ENCODE measurements at places on chromosomes 3 and 15.

DNA sequence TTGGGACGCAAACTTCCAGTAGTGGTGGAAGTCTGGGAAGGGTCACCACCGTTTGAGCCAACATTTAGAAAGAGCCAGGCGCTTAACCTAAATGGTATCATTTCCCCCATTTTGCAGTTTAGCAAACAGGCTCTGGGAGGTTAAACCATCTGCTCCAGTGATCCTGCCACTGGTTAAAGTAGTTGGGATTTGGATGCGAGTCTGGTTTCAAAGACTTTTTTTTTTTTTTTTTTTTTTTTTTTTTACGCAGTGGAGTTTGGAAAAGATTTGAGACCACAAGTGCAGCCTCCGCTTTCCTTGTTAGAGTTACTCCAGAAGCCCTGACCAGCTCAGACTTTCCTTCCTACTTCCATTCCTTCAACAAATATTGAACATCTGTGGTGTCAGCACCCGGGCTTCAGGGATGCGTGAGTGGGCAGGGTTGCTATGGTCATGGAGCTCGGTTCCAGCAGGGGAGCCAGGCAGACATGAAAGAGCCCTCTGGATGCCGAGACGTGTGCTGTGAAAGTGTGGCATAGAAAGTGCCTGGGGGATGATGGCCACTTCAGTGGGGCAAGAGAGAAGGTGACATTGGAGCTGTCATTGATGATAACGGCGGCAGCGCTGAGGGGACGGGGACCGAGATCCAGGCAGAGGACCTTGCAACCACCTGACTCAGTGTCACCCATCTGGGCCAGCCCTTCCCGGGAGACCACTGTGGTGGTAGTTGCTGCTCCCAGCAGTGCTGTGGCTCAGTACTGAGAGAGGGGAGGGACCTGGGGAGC lies 1.1 kb upstream of the RNU6-1 start:
- peak; percentile 55 for DNase-seq

DNA sequence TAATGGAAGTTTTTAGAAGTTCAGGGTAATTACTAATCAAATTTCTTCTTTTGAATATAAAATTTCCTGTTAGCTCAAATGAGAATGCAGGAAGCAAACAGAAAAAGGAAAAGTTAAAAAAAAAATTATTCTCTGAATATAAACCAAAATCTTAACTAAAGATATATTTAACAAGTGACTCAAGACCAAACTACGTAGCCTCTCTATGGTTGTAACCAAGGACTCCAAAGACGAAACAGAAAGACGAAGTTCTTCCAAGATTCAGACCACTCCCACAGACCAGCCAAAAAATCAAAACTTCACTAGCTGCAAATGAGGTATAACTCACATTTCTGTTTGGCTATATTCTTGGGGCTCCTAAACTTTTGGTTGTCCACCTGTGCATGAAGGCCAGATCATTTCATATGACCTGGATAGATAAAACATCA lies 846.5 kb upstream of the ALCAM start:
- DNase-seq: no peak

DNA sequence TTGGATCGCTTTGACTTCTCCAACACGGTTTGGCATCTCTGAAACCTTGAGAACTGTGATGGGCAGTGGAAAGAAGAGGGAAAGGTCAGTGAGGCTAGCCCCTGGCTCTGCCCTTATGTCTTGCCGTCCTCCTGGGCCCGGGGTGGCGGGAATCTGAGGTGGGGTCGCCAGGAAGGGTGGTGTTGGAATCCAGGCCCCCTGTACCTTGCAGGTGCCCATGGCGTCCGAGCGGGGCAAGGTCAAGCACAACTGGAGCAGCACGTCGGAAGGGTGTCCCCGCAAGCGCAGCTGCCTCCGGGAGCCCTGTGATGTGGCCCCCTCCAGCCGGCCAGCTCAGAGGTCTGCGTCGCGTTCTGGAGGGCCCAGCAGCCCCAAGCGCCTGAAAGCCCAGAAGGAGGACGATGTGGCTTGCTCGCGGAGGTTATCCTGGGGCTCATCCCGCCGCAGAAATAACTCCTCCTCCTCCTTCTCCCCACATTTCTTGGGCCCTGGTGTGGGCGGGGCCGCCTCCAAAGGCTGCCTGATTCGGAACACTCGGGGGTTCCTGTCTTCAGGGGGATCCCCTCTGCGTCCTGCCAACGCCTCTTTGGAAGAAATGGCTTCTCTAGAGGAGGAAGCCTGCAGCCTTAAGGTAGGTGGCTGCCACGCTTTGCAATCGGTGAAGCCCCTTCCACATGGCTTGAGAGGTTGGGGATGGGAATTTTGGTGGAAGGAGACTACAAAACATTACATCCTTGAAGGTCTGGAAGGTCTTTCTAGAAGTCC lies 907 bp downstream of the TATDN2 start:
- peak; percentile 6 for DNase-seq

GRCh38 chr3:8899876-8900460 lies 63.3 kb downstream of the RAD18 start:
- no peak for DNase-seq

- DNase-seq: no peak
Measured at GRCh38 chr15:77671362-77672056, 38.8 kb upstream of the LINGO1 start.

- no peak for DNase-seq
Measured at GRCh38 chr15:57031605-57032004, 113.2 kb downstream of the TCF12 start.

DNA sequence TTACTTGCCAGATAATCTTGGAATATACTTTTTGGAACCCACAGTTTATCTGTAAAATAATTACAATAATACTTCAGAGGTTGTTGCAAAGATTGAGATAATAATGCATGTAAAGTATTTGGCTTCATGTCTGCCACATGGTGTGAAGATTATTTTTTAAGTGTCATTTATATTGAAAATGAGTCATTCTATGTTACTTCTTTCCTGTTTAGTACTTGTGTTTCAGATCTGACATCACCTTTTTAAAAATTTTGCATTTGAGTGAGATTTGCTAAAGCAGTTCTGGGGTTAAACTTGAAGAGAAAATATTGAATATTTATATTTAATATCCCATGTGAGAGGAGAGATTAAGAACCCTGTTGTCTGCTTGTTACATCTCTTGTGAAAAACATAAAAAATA lies 31.2 kb downstream of the IQGAP1 start:
- no peak for DNase-seq

- DNase-seq: no peak
Measured at GRCh38 chr3:58679446-58679845, 12.9 kb upstream of the FAM3D start.

- no peak for DNase-seq
Measured at GRCh38 chr3:47863391-47864128, 60.6 kb downstream of the DHX30 start.

DNA sequence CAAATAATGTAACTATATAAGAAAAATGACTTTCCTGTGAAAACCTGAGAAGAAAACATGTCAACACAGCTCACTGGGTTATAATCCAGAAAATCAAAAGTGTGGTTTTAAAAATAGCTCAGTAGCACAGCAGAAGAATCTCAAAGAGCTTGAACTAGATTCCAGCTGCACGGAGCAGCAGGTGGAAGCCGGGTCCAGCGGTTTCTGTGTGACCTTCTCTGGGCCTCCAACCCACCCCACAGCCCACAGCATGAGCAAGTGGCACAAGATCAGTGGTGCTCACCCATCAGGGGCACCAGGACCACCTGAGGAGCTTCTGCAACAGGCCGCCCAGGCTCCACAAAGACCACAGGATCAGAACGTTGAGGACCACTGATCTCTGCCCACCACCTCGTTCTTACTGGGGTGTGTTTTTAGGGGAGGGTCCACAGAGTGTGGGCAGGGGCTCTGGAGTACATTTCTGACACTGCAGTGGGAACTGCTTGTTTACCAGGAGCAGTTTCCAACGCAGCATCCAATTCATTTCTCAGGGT lies 23.2 kb downstream of the SLC41A3 start:
- DNase-seq: no peak

DNA sequence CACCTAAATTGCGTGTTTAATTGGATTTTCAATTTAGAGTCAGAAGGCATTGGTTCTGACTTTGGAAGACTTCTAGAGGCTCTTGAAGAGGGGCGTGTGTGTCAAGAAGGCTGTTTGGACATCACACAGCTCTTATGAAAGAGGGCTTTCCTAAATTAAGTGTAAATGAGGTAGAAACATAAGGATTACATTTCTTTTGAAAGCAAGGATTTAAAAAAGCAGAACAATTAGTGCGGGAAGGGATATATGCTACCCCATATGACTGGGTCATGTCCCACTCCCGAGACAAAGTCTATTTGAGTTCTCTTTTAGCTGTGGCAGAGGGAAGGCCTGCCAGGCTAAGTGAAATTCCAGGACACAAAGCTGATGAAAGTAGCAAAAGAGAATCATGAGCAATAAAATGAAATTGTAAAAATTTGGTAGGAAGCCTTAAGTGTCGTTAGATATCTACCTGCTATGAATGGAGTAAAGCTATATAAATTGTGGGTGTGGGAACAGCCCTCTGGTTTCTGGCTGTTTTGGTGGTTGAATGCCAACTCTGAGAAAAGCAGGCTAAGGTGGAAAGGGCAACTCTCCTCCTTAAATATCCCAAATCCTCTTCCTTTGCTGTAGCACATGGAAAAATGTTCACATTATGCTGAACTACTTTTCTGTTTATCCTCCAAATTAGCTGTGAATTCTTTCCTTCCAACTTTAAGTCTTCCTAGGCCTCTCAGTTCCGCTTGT lies 100.6 kb upstream of the TSC22D2 start:
- DNase-seq: no peak

GRCh38 chr3:129282727-129283327 lies 4.2 kb downstream of the HMCES start:
- DNase-seq: peak; percentile 20

- DNase-seq: no peak
Measured at GRCh38 chr3:98027085-98027446, 8.0 kb downstream of the GABRR3 start.

GRCh38 chr3:102189541-102189940 lies 245.3 kb upstream of the ZPLD1 start:
- DNase-seq: no peak

- no peak for DNase-seq
Measured at GRCh38 chr3:3209714-3210113, 30.2 kb upstream of the CRBN start.

DNA sequence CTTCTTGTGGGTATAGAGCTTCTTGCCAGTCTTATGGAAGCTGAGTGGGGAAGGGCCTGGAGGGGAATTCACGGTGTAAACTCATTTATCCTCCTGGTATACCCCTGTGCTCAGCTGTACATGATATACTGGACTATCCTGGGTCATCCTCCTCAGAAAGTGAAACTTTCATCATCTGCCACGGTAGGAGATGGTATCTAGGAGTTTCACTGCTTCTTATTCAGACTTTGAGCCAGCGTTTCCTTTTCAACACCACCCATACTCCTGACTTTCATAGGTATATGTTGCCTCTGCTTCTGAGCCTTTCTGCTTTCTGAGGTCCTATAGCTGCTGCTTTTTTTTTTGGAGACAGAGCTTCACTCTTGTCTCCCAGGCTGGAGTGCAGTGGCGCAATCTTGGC lies 15.6 kb downstream of the SENP5 start:
- DNase-seq: no peak

DNA sequence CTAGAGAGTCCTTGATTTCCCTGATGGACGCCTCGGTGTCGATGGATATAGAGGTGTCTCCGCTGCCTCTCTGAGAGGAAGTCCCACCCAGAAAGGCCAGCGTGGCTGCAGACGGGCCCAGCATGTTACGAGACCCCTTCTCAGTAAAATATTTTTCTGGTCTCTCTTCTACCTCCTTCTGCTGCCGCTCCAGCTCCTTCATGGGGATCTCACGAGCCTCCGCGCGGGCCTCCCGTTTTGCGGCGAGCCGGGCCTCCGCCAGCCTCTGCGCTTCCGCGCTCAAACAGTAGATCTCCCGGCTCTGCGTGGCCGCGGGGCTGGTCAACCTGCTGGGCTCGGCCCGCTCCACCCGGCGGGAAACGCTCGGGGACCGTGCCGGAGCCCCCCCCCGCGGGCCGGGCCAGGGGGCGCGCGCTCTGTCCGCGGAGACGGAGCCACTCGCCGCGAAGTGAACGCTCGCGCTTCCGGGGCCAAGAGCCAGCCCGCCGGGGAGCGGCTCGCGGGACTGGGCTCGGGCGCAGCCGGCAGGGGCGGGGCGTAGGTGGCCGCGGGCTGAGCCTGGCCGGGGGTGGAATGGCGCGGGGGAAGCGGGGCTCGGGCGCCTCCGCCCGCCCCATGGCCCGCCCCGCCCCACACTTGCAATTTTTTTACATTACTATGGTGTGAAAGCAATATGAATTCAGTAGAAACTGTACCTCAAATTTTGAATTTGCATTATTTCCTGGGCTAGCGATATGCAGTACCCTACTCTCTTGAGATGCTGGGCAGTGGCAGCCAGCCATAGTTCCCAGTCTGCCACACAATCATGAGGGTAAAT lies 10.2 kb upstream of the KCNMB3 start:
- peak; percentile 69 for DNase-seq

GRCh38 chr3:143124601-143125520 lies 5.3 kb downstream of the CHST2 start:
- DNase-seq: no peak

DNA sequence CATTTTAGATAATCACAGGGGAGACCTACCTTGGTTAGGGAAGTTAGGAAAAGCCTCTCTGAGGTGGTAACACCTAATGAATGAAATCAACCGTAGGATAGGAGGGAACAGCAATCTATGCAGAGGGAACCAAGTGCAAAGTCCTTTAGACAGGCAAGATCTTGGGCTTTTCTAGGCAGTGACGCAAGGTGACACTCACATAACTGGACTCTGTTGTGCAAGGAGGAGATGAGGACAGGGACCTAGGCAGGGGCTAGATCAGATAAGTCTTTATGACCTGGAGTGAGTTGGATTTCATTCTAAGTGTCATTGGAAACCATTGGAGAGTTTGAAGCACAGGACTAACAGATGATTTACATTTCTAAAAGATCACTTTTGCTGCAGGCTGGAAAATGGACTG lies 4.6 kb upstream of the LMOD3 start:
- no peak for DNase-seq

- DNase-seq: no peak
Measured at GRCh38 chr3:156259896-156260295, 139.5 kb downstream of the KCNAB1 start.

DNA sequence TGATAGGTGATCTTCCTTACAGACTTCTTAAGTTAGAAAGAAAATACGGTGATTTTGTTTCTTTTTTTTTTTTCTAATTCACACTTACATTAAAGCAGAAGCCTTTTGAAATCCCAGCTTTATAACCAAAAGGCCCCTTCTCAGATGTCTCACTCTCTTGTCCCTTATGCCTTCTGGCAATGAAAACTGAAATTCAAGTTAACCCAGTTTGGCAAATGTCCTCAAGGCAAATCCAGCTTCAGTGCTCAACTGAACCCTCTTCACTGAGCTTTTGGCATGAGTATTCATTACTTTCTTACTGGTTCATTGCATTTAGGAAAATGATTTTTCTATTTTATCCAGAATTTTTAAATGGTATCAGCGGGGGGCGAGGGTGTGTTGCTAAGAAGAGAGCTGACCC lies 17.0 kb downstream of the PLCH1 start:
- no peak for DNase-seq

- DNase-seq: peak; percentile 93
Measured at GRCh38 chr15:67884514-67885174, 44.8 kb upstream of the RNU6-1 start.
